ENCODE measurements at places on chromosomes 3 and 15.

DNA sequence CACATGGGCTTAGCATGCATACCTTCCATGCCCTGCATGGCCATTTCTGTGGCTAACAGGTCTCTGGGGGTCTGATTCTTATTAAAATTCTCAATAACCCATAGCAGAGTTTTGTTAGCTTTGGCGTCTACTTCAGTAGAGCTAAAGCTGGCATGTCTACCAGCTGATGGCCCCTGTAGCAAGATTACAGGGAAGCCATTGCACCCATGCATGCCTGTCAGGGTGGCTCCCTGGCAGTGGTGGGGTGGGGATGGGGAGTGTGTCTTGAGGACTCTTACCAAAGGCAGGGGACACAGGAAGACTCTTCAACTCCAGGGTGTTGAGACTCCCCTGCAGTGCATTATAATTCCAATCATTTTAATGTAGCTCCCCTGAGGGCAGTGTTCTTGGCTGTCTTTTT is 4.7 kb downstream of the KY start:
- no peak for DNase-seq

- no peak for DNase-seq
Measured at GRCh38 chr15:96585484-96586386, 255.2 kb downstream of the NR2F2 start.

DNA sequence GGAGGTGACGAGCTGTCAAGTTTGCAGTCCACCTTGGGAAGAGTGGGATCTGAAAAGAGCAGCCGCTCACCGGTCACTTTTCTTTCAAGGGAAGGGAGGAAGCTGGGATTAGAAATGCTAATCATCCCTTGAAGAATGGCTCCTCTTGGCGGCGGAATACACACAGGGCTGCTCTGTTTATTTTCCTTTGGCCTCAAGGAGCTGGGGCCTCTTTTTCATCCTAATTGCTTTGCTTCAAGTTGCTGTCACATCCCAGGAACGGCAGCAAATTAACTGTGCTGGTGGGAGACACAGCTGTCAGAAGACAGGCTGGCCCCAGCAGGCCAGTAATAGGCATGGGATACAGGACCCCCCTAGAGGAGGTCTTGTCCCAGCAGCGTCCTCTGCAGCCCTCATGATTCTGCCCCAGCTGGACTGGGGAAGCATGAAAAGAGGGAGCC is 6.7 kb downstream of the KBTBD13 start:
- DNase-seq: no peak

DNA sequence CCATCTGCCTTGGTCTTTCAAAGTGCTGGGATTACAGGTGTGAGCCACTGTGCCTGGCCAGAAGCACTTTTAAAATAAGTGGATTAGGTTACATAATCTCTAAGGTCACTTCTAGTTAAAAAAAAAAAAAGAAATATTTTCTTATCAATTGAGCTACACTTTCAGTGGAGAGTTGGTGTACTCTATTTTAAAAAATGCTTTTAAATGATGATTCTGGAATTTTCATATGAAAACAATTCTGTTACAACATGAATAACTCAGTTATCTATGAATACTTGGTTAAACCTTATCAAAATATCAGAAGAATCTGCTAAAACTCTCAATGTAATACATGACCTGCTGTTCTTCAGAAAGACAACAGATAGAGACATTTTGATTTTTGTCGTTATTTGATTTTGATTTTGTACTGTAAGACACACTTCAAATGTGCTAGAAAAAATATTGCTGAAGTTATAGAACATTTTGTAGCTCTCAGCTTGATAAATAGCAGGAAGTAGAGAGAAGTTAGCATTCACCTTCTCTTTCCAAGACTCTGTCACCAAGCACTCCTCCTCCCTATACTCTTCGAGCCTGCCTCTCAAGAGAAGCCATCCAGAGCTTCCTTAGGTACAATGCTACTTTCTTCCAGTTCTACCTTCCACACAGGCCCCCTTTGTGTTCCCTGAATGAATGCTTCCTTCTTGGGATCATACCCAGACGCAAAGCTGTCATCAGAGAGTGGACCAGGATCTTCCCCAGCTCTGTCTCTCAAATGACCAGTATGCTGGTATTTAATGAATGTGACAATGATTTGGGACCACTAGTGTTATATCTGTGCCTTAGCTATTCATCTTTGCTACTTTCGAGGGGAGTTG is 47.2 kb upstream of the SECISBP2L start:
- no peak for DNase-seq

DNA sequence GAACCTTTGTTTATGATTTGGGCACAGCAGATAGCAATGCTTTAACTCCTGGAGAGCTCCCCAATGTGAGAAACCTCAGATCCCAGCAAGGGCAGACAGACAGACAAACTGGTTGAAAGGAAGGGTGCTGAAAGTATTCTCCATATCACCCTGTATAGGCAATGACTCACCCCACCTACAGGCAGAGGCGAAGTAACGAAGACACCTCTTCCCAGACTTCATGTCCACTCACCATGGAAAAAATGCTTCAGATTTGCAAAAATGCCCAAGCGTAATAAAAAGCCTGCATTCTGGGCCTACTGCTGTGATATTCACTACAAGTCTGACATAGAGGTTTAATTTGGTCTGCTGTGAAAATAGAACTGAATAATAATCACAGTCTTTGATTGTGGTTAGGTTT is 50.5 kb downstream of the THBS1 start:
- DNase-seq: no peak

DNA sequence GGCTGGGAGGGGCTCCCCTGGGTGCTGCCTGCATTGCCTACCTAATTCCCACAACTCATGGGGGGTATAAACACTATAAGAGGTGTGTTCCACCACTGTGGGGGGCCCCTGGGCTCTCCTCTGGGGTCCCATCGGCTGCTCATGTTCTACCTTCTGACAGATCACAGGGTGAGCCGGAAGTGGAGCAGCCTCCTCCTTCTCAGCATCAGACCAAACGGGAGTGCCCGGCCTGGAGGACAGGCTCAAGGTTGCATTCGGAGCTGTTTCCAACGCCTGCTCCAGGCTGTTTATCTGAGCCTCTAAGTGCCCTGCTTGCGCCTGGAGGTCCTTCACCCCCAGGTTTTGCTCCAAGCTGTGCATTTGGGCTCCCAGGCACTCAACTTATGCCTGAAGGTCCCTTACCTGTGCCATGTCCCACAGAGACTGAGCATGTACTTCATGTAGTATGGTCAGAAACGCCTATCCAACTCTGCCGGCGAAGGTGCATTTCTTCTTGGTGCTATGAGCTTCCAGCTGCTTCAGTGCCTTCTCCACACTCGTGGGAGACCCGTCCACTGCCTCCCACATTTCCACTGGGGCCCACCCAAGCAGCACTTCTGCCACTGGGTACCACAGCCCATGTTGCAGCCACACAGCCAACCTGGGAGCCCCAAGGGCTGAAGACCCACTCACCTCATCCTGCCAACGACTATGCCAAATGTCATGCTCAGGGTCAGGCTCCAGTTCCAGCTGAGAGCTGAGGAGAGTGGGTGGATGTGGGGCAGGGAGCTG is 232.1 kb downstream of the IGSF11 start:
- DNase-seq: no peak

GRCh38 chr3:121735047-121735696 is 14.4 kb downstream of the GOLGB1 start:
- no peak for DNase-seq

GRCh38 chr3:197856199-197856816 is 65.3 kb downstream of the LRCH3 start:
- no peak for DNase-seq

DNA sequence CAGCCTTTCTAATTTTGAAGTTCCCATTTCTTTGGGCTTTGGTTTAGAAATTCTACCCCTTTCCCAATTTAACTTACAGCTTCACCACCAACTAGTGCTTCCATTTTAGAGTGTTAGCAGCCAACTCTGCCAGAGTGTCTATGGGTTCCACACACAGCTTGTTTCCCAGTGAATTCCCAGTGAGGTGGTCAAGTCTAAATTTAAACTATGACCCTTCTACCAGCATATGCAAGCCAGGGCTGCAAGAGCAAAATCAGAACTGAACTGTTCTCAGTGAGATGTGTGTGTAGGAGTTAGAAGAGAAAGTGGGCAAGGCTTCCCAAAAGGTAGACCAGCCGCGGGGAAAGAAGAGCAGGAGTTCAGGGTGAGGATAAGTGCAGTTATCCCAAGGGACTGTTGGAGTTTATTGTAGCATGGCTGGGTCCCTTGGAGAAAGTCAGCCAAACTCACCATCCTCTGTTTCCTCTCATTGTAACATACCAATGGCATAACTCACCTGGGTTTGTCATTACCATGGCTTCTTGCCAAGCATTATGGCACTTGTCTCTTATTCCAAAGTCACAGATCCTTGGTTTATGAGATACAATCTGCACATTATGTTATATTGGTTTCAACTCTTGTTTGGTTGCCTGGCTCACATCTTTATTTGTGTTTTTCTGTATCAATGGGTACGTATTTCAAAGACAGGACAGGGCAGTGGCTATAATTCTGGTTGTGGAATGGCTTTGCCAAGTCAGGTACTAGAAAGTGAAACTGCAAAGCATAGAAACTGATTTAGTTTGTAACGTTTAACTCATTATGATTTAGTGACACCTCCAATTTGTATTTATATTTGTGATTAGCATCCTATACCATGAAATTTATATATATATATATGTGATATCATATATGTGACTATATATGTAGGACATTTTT is 130.2 kb upstream of the UMPS start:
- DNase-seq: no peak

DNA sequence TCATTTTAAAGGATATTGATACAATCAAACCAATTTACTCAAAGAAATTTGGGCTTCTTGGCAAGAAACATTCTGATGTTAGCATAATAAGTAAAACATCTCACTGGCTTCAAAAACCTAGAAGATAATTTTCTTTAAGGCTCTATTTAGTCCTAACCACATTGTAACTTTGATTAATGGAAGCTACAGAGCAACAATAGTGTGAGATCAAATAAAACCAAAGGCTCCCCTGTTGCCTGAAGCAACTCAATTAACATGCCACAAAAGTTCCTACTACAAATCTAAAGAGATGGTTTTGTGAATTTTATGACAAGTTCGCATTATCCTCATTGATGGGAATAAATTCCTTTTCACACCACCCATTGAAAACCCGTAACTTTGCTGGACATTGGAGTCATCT is 5.9 kb downstream of the DPH6 start:
- DNase-seq: no peak

DNA sequence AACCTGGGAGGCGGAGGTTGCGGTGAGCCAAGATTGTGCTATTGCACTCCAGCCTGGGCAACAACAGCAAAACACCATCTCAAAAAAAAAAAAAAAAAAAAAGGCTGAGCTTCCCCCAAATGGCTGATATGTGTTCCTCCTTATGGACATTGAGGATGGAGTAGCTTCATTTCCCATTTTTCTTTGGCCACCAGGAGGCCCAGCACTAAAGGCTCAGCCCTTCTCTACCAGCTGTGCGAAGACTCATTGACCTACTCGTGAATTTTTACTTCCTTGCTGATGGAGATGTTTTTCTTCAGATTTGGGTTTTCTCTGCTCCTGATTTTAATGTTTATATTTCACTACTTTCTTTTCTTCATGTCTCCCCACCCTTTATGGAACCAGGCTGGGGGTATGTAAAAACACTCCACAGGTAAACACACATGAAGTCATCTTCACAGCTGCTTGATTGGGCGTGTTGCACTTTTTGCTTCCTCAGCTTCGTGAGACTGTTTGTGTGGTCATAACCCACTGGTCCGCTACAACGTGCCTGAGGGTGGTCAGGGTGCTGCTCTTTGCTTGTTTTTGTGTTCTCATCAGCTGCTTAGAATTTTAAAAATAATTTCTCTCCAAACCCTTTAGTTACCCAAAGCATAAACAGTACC is 13.5 kb downstream of the SEMA4B start:
- no peak for DNase-seq

GRCh38 chr3:64387688-64388087 is 162.4 kb upstream of the PRICKLE2 start:
- DNase-seq: no peak

DNA sequence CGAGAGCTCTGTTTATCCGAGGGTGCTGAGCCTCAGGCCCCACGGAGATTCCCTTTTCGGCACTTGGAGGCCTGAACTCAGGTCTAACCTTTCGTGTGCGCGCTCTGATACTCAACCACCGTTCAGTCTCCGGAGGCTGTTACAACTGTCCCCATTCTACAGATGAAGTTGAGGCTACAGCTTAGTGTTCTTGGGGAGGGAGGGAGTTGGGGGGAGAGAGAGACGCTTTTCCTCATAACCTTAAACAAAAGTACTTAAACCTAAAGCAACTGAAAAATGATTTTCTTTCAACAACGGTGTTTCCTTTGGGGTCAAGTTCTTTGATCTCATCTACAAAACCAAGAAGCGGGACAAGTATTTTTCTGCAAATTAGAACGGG is 952 bp upstream of the CHST2 start:
- DNase-seq: no peak

DNA sequence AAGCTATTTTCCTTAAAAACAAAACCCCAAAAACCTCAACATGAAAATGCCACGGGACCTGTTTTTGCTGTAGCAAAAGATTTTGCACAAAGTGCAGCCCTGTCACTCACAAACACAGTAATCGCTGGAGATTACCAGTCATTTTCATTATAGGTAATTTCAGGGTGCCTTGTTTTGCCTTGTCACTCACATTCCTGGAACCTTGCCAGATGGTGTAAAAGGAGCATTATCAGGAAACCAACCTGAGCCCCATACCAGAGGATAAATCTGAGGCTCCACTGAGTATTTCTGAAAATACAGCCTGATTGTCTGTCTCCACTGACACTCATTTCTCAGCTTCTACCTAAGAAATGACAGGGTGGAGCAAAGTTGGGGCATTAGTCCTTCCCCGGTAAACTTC is 791.3 kb upstream of the LMCD1 start:
- DNase-seq: no peak

- DNase-seq: no peak
Measured at GRCh38 chr3:89358281-89358680, 250.9 kb downstream of the EPHA3 start.

- no peak for DNase-seq
Measured at GRCh38 chr15:53837263-53837662, 77.8 kb upstream of the WDR72 start.

DNA sequence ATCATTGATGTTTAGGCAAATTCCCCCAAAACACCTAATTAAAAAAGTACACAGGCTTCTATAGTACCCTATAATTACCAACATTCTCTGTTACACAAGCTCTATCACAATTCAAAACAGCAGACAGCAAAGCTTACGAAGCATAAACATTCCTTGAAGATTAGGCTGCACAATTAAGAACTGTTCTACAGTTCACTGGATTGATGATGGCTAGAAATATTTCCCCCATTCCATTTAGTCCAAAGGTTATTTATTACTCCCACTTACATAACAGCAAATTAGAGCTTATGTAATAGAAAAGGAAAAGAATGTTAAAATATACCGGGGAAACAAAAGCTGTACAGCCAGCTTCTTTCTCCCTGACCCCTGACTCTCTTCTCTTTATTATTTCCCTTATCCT is 49.3 kb downstream of the UACA start:
- DNase-seq: no peak

DNA sequence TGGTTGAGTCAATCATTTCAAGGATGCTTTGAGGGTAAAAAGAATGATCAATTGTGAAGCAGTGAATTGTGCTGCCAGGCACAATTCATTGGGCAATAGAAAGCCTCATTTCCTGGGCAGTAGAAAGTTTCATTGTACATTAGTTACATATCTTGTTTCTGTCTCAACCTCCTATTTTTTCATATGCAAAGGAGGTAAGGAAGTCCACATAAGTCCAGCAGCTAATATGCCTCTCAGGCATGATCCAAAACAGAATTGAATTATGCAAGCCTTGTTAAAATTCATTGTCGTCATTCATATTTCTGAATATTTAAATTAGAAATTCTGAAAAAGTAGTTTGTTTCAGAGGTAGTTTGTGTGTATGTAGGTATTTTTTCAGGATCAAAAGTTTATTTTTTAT is 65.8 kb downstream of the TFRC start:
- no peak for DNase-seq

GRCh38 chr3:152638214-152638613 is 196.7 kb upstream of the P2RY1 start:
- DNase-seq: no peak

Data from CD4-positive, alpha-beta T cell treated with Interleukin-12 subunit alpha and Interleukin-12 subunit beta, for 1 hour (primary cell).